ENCODE measurements at places on chromosomes 7 and 10. TPM values are rescaled to one million over a fixed set of nuclear protein-coding genes. Genes with fewer than 3 reads are reported as not detected.
A peak's percentile ranks its signal among the peaks of the same experiment; 100 is the strongest.

Gene SYT15B
- 0.56 TPM for total RNA-seq

Gene CRTAC1
- total RNA-seq = not detected

Gene JAKMIP3
- under 0.01 TPM for total RNA-seq

Gene C10orf62
- not detected for total RNA-seq

Gene PIK3AP1
- total RNA-seq = under 0.01 TPM

Gene OR13A1
- not detected for total RNA-seq

Gene AKR1C4
- total RNA-seq = not detected

Gene LDB1
- 47.9 TPM for total RNA-seq

Gene CYP2C18
- total RNA-seq = not detected

Gene FLNC
- 116 TPM for total RNA-seq

Gene SPDYE2B
- not detected for total RNA-seq

Gene DYNC1I1
- total RNA-seq = not detected

GRCh38 chr7:150450491-150451001 lies at the start of gene GIMAP8:
TSS of gene GIMAP8 (plus strand) at chr7:150450630. CDS start at chr7:150466699, 16,069 bp downstream.
- no peaks in the 10 kb centered on the region for H3K36me3 ChIP-seq
- H3K4me3 ChIP-seq = no peak within 1 kb of the TSS
- no peak within 1 kb of the TSS for H3K27ac ChIP-seq
- no peaks in the 10 kb centered on the region for H3K4me1 ChIP-seq

GRCh38 chr7:7859411-7859810 lies 109.2 kb upstream of the GLCCI1 start:
- H3K4me3 ChIP-seq = no peak overlapping the region
- no peaks in the 10 kb centered on the region for H3K27me3 ChIP-seq
- no peaks in the 10 kb centered on the region for H3K4me1 ChIP-seq
- no peaks in the 10 kb centered on the region for H3K36me3 ChIP-seq

- H3K27ac ChIP-seq = no peak overlapping the region
- DNase-seq = no peak
- peaks cover 2% of the 10 kb centered on the region for H3K4me1 ChIP-seq
- peaks cover 2% of the 10 kb centered on the region for H3K27me3 ChIP-seq
- no peaks in the 10 kb centered on the region for H3K36me3 ChIP-seq
Measured at GRCh38 chr10:126570621-126571602, 99.6 kb downstream of the C10orf90 start.

- no peak overlapping the region for H3K27ac ChIP-seq
- H3K4me3 ChIP-seq = no peak overlapping the region
- no peaks in the 10 kb centered on the region for H3K4me1 ChIP-seq
- no peak for DNase-seq
- no peaks in the 10 kb centered on the region for H3K27me3 ChIP-seq
- no peaks in the 10 kb centered on the region for H3K36me3 ChIP-seq
Measured at GRCh38 chr7:156251861-156252260, 388.7 kb upstream of the RNF32 start.

DNA sequence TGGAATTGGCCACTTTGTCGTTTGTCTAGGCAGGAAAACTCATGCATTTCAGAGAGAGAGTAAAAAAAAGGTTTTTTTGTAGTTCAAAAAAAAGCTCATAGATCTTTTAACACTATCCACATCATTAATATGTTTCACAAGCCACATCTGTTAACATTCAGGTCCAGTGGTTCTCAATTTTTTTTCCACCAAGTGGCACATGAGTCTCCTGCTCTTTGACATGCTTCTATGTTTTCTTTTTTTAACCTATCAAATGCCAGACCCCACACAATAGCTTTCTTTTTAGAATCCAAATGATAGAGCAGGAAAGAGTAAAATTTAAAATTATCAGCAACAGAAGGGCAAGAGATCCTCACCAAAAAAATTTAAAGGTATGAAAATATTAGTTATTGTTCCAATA lies 20.3 kb downstream of the NOD1 start:
- H3K36me3 ChIP-seq = peaks cover 12% of the 10 kb centered on the region
- no peak overlapping the region for H3K4me3 ChIP-seq
- DNase-seq = no peak
- H3K27ac ChIP-seq = no peak overlapping the region

- peaks cover 16% of the 10 kb centered on the region for H3K4me1 ChIP-seq
- H3K4me3 ChIP-seq = no peak overlapping the region
- no peak for DNase-seq
- no peaks in the 10 kb centered on the region for H3K27me3 ChIP-seq
- H3K27ac ChIP-seq = peak overlapping the region; percentile 69
Measured at GRCh38 chr7:155919391-155920067, 107.3 kb upstream of the SHH start.

GRCh38 chr10:78862328-78862640 lies 206.5 kb upstream of the ZMIZ1 start:
- H3K27ac ChIP-seq = no peak overlapping the region
- no peak for DNase-seq
- H3K27me3 ChIP-seq = peaks cover 46% of the 10 kb centered on the region

- no peaks in the 10 kb centered on the region for H3K27me3 ChIP-seq
- no peak overlapping the region for H3K4me3 ChIP-seq
- H3K36me3 ChIP-seq = no peaks in the 10 kb centered on the region
- H3K27ac ChIP-seq = no peak overlapping the region
- H3K4me1 ChIP-seq = no peaks in the 10 kb centered on the region
Measured at GRCh38 chr7:120110169-120110568, 162.8 kb upstream of the KCND2 start.

- no peaks in the 10 kb centered on the region for H3K36me3 ChIP-seq
- no peak overlapping the region for H3K4me3 ChIP-seq
- H3K4me1 ChIP-seq = no peaks in the 10 kb centered on the region
- DNase-seq = no peak
- H3K27ac ChIP-seq = no peak overlapping the region
Measured at GRCh38 chr10:28788762-28789161, 111.4 kb downstream of the BAMBI start.

- no peak for DNase-seq
- H3K4me1 ChIP-seq = peaks cover 2% of the 10 kb centered on the region
- no peak overlapping the region for H3K4me3 ChIP-seq
- no peaks in the 10 kb centered on the region for H3K27me3 ChIP-seq
Measured at GRCh38 chr7:112023282-112023681, 182.9 kb downstream of the DOCK4 start.

GRCh38 chr7:30735631-30736030 lies 16.3 kb upstream of the INMT start:
- no peak overlapping the region for H3K27ac ChIP-seq
- H3K27me3 ChIP-seq = peaks cover 31% of the 10 kb centered on the region
- no peak for DNase-seq
- no peaks in the 10 kb centered on the region for H3K4me1 ChIP-seq
- H3K4me3 ChIP-seq = no peak overlapping the region

DNA sequence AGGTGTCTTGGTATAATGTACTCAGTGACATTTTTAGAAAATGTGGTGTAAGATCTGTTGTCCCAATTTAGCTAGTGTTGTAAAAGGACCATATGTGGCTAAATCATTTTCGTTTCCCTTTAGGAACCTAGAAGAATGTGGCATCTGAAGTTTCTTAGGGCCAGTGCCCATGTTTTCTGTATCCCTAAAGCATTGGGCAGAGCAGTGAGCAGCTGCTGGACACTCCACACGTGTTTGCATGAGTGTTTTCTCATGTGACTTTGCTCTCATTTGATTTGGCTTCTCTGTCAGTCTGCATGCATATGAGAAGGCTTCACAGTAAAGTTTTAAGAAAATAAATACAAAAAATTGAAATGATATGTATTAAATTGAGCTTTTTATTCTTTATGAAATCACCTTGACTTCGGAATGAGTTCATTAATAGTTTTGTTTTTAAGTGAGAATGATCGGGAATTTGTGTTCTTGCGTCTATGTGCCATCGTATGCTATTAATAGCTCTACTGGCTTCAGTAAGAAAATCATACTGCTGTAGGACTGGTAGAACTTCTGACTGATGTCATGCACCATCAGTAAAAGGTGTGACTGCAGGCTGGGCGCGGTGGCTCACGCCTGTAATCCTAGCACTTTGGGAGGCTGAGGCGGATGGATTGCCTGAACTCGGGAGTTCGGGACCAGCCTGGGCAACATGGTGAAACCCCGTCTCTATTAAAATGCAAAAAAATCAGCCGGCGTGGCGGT lies 61.3 kb downstream of the RBM33 start:
- no peak overlapping the region for H3K27ac ChIP-seq
- H3K4me3 ChIP-seq = no peak overlapping the region
- peaks cover 2% of the 10 kb centered on the region for H3K4me1 ChIP-seq
- no peaks in the 10 kb centered on the region for H3K27me3 ChIP-seq
- DNase-seq = no peak

DNA sequence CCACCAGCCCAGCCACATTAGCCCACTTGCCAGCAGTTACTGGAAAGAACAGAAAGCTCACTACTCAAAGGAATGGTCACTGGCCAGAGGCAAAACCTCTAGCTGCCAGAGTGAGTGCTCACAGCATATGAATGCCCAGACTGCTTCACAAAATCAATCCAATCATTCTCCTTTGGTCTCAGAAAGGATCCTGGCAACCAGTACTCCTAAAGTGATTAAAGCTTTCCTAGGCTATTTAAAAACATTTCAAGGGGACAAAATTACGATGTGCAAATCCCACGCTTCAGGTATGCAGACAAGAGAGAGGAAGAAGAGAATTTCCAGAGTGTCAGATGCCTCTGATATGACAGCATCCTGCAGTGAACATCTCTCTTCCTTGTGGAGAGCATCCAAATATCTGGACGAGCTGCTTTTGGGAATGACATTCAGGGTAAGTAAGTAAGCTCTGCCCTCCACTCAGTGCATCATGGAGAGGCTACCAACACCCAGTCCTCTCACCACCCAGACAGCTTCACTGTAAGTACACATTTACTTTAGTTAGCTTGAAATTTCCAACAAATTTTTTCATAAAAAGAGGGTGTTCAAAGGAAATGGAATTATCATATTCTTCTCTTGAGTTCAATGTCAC lies 25.1 kb downstream of the ICA1 start:
- no peak overlapping the region for H3K27ac ChIP-seq
- no peak for DNase-seq
- H3K4me3 ChIP-seq = no peak overlapping the region
- no peaks in the 10 kb centered on the region for H3K27me3 ChIP-seq
- H3K4me1 ChIP-seq = no peaks in the 10 kb centered on the region
- H3K36me3 ChIP-seq = no peaks in the 10 kb centered on the region

GRCh38 chr7:148708026-148708885 lies 9.6 kb downstream of the CUL1 start:
- H3K4me3 ChIP-seq = no peak overlapping the region
- no peak overlapping the region for H3K27ac ChIP-seq
- H3K4me1 ChIP-seq = peaks cover 7% of the 10 kb centered on the region

- no peaks in the 10 kb centered on the region for H3K4me1 ChIP-seq
- no peak for DNase-seq
- H3K4me3 ChIP-seq = no peak overlapping the region
- no peak overlapping the region for H3K27ac ChIP-seq
- no peaks in the 10 kb centered on the region for H3K27me3 ChIP-seq
Measured at GRCh38 chr10:106515206-106515790, 649.2 kb downstream of the SORCS1 start.

- no peak overlapping the region for H3K27ac ChIP-seq
- H3K4me1 ChIP-seq = no peaks in the 10 kb centered on the region
- no peaks in the 10 kb centered on the region for H3K27me3 ChIP-seq
- H3K4me3 ChIP-seq = no peak overlapping the region
Measured at GRCh38 chr7:85341973-85342372, 155.1 kb upstream of the SEMA3D start.

GRCh38 chr10:65550761-65551160 lies 1375.1 kb upstream of the LRRTM3 start:
- no peaks in the 10 kb centered on the region for H3K36me3 ChIP-seq
- H3K27ac ChIP-seq = no peak overlapping the region
- DNase-seq = no peak
- H3K4me3 ChIP-seq = no peak overlapping the region
- no peaks in the 10 kb centered on the region for H3K27me3 ChIP-seq

Measured in IMR-90 (cell line).